ENCODE measurements at places on chromosomes 4 and X.

- no peak for DNase-seq
These were observed 85.0 kb upstream of the FAM241A start for GRCh38 chr4:112060212-112060611.

GRCh38 chr4:17447675-17448298, 64.1 kb downstream of the QDPR start:
- DNase-seq = peak; percentile 77

GRCh38 chr4:184382189-184382846, 92.0 kb downstream of the IRF2 start:
- DNase-seq = no peak

DNA sequence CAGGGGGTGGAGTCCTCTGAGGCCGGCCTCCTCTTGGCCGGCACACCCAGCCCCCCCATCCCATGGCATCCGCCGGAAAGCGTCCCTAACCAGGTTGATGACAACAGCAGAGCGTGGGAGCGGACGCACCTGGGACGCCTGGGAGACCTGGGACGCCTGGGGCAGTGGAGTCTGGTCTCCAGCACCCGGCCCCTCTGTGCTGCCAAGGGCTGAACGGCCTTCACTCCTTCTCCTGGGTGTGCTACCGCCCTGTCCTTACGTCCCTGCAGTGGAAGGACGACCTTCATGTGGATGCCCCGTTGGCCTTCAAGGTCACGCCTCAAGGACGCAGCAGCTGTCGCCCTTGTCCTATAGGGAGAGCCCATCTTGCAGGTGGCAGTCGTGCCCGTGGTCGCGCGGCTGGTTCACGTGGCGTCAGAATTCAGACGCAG, 26.9 kb downstream of the NKX1-1 start:
- no peak for DNase-seq

- DNase-seq = no peak
These were observed 11.4 kb downstream of the FRAS1 start for GRCh38 chr4:78068481-78068880.

GRCh38 chr4:38034986-38035882, 75.0 kb downstream of the PTTG2 start:
- peak; percentile 68 for DNase-seq

GRCh38 chr4:46179356-46179755, 55.5 kb upstream of the GABRG1 start:
- DNase-seq = no peak

GRCh38 chr4:54400802-54401201, 171.7 kb downstream of the PDGFRA start:
- no peak for DNase-seq

DNA sequence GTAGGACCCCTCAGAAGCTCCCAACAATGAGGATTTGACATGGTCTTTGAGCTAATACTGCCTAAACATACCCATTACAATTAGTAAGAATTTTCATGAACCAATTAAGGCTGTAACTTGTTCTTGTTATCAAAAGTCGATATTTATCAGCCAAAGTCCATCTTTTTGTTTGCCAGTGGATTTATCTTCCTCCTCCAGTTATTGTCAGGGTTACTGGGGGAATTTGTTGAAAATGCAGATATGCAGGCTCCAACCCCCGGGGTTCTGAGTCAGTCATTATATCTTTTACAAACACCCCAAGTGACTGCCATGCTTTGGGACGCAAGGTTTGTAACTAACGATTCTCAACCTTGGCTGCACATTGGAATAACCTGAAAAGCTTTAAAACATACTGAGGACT, 338.8 kb upstream of the PPARGC1A start:
- DNase-seq = peak; percentile 49

Data from mucosa of gallbladder (tissue), 1 donor.